ENCODE measurements at places on chromosomes 4 and X.

- DNase-seq: peak; percentile 89
These were observed 11.4 kb downstream of the KLF3 start for GRCh38 chr4:38675146-38676121.

- no peak for DNase-seq
These were observed 28.4 kb downstream of the BOD1L1 start for GRCh38 chr4:13599159-13599558.

DNA sequence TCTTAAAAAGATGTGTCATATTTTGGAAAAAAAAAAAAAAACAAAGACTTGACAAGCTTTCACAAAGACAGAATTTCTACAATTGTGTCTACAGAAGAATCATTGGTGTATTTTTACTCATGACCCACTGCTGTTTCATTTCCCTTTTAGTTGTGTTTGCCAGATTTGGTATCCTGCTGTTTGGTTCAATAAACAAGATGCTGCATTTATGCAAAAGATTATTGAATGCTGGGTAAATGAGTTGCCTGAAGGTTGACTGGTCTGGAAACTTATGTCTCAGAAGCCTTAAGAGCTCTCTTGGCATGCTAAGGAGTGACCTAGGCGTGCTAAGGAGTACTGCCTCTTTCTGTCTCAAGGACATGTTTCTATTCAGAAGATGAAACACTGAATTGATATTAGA is 64.9 kb upstream of the NPY2R start:
- no peak for DNase-seq

- DNase-seq: no peak
These were observed 1.6 kb downstream of the RCHY1 start for GRCh38 chr4:75512386-75513211.

DNA sequence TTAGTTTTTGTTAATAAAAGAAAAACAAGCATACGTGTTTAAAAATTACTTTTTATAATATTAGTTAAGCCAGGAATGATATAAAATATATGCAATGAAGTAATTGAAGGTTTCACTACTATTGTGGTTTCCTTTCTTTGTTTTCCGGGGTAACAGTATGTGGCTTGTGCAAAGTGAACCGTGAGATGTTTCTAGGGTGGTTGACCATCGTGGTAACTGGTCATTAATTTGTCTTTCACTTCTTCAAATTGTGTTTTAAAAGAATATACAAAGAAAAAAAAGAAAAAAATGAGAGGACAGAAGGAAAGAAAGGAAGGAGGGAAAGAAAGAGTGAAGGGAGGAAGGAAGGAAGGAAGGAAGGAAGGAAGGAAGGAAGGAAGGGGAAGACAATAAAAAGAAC is 330.1 kb upstream of the CPXCR1 start:
- DNase-seq: no peak

GRCh38 chrX:19990151-19990555 is 708 bp downstream of the BCLAF3 start:
- no peak for DNase-seq

DNA sequence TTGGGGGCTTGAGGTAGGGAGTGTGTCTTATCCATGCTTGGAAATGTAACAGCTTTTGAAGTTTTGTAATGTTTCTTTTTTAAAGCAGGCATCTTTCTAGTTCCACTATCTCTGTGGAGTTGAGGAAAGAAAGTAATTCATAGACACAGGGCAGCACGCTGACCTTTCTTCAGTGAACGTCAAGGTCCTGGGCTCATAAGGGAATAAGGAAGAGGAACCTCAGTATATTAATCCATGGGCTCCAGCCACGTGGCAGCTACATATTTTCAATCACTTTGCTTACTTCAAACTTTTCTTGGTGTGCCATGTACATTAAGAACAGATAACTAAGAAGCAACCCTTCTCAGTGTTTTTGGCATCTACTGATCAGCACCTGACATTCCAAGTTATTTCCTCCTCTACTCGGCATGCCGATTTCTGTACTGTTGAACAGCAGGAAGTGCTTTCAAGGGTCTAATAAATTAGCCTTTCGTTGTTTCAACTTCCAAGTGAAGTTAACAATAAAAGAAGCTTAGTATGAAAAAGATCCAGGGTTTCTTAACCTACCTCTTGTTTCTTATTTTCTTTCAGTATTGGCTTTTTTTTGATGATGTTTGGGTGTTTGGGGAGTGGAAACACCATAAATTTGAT is 88.2 kb downstream of the SORBS2 start:
- no peak for DNase-seq

GRCh38 chrX:71095981-71096759 is 519 bp downstream of the FOXO4 start:
- no peak for DNase-seq

- DNase-seq: no peak
These were observed 8.9 kb upstream of the PHKA2 start for GRCh38 chrX:18992829-18993228.

GRCh38 chrX:7059859-7060258 is 87.7 kb upstream of the STS start:
- DNase-seq: no peak

- no peak for DNase-seq
These were observed 231.7 kb downstream of the FBXW7 start for GRCh38 chr4:152304220-152304619.

DNA sequence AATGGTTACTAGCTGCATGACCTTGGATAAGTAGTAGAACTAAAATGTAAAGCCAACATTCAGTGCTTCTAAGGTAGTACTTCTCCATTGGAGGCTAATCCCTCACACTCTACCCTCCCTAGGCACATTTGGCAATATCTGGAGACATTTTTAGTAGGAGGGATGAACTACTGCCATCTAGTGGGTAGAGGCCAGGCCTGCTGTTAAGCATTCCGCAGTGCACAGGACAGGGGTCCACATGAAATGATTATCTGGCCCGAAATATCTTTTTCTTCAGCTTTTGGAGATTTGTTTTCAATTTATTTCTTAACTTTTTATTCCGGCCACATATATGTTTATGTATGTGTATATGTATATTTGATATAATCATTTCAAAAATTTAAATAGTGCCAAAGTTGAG is 36.0 kb upstream of the SPANXC start:
- DNase-seq: peak; percentile 20

DNA sequence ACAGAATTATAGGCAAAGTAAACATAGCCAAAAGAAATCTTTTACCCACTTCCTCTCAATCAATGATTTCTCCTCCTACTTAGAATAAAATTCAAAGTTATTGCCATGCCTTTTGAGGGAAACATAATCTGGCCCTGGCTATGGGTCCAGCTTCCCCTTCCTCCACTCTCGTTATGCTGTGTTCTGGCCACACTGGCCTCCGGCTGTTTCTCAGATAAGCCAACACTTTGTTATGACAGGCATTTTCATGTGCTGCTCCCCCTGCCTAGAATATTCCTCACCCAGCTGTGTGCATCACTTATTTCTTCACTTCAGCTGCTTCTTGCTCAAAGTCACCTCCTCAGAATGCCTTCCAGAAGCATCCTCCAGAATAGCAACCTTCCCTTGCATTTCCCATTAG is 386.6 kb upstream of the AADAT start:
- DNase-seq: no peak

DNA sequence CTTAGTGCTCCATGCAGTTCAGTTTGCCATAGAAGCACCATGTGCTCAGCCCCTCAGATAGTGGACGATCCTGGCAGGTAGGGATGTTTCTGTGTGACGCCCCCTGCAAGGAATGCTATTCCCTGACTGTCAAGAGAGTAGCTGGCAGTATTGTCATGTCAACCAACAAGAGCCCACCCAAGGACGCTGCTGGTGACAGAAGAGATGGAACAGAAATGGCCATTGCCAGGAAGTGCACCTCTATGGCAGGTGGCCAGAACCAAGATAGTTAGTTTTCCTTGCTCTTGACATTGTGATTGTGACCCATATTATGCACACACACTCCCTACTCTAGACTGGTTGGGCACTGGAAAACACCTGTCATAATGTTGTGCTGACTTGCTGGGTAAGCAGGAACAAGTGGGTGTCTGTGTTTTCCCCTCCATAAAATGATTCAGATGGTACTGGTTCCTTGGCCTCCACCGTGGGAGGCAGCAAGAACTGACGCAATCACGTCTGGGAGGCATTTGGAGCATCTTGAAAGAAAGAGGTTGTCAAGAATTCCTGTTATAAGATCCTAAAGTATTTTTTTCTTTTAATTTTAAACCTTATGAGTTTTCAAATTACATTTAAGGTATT is 507.9 kb downstream of the MID1IP1 start:
- peak; percentile 67 for DNase-seq

DNA sequence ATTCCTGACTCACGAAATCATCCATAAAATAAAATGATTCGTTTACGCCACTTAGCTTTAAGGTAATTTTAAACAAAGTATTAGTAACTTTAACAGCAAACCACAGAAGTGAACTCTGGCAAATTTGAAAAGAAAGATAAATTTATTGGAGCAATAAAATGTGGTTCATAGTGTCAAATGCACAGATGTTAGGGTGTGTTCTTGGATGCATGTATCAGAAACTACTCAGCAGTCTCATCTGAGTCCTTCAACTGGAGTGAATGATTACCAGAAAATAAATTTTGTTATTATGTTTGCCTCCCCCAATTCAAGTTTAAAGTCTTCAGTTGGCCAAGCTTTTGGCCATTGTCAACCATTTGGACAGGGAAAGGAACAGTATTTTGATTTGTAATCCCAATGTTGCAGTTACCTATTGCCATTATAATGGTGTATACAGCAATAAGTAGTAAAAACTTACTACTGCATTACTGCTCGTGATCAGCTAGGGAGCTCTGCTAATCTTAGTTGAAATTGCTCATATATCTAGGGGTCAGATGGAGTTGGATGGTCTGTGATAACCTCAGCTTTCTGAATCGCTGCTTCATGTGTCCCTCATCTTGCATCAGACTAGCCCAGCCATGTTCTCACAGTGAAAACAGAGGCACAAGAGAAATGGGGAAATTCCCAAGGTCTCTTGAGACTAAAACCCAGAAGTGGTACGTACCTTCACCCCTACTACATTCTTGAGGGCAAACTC is 254.6 kb upstream of the KCNIP4 start:
- DNase-seq: no peak

- DNase-seq: peak; percentile 57
These were observed 116.0 kb upstream of the RPS6KA3 start for GRCh38 chrX:20382518-20383297.

DNA sequence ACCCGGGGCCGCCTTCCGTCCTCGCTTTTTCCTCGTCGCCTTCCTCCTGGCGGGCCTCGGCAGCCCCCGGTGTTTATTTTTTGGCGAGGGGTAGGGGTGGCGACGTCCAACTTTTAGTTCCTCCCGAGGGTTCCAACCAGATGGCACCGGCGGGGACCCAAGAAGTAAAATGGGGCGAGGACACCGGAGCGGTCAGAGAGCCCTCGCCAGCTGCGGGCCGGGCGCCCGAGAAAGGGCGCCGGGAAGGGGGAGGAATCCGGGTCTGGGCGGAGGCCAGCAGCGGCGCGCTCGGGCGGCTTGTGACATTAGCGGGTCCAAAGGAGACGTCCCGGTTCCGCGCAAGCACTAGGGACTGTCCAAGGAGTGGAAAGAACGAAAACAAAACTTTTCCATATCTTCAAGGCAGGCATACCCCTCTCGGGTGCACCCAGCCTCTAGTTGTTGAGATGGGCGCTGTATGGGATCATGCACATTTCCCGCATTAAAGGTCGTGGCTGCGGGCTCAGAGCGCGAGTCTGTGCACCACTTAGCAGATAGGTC is 691 bp upstream of the USP46 start:
- DNase-seq: peak; percentile 43

- DNase-seq: no peak
These were observed 163.6 kb upstream of the MAP3K15 start for GRCh38 chrX:19678941-19679340.

- DNase-seq: no peak
These were observed 162.2 kb upstream of the NDST4 start for GRCh38 chr4:115275615-115276014.

GRCh38 chr4:138890891-138891570 is 124.5 kb upstream of the NOCT start:
- DNase-seq: no peak

GRCh38 chrX:34866646-34867045 is 76.0 kb upstream of the FAM47B start:
- DNase-seq: no peak

DNA sequence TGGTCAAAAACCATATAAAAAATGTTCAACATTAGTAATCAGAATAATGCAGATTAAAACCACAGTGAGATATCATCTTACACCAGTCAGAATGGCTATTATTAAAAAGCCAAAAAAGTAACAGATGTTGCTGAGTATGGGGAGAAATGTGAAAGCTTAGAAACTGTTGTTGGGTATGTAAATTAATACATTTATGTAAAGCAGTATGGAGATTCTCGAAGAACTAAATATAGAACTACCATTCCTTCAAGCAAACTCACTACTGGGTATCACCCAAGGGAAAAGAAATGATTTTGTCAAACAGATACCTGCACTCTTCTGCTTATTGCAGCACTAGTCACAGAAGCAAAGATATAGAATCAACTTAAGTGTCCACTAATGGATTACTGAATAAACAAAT is 576.4 kb upstream of the EPHA5 start:
- no peak for DNase-seq

- no peak for DNase-seq
These were observed 26.8 kb upstream of the PPP2R2C start for GRCh38 chr4:6499238-6499600.

DNA sequence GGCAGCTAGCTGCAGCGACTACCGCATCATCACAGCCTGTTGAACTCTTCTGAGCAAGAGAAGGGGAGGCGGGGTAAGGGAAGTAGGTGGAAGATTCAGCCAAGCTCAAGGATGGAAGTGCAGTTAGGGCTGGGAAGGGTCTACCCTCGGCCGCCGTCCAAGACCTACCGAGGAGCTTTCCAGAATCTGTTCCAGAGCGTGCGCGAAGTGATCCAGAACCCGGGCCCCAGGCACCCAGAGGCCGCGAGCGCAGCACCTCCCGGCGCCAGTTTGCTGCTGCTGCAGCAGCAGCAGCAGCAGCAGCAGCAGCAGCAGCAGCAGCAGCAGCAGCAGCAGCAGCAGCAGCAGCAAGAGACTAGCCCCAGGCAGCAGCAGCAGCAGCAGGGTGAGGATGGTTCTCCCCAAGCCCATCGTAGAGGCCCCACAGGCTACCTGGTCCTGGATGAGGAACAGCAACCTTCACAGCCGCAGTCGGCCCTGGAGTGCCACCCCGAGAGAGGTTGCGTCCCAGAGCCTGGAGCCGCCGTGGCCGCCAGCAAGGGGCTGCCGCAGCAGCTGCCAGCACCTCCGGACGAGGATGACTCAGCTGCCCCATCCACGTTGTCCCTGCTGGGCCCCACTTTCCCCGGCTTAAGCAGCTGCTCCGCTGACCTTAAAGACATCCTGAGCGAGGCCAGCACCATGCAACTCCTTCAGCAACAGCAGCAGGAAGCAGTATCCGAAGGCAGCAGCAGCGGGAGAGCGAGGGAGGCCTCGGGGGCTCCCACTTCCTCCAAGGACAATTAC is 1.4 kb downstream of the AR start:
- no peak for DNase-seq

DNA sequence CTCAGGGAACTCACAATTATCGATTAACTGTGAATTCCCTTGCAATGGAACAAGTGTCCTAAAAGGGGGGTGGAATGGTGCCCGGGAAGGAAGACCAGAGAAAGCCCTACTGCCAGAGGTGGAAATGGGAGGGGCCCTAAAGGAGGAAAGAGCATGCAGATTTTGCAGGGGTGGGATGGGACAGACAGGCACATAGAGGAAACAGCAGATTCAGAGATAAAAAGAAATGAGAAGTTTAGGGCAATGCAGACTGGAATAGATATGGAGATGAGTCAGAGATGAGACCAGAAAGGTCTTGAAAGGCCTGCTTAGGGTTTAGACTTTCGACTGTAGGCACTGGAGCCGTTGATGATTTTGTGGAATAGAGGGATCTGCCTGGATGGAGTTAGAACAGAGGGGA is 57.4 kb upstream of the PITX2 start:
- no peak for DNase-seq

- no peak for DNase-seq
These were observed 315.8 kb downstream of the STIM2 start for GRCh38 chr4:27176400-27176799.
